ENCODE measurements at places on chromosomes 7 and 10.

- DNase-seq: no peak
Measured at GRCh38 chr7:375321-375831, 85.4 kb downstream of the FOXL3 start.

- DNase-seq: no peak
Measured at GRCh38 chr7:27315066-27315465, 72.5 kb downstream of the EVX1 start.

- no peak for DNase-seq
Measured at GRCh38 chr7:44463169-44463808, 27.2 kb downstream of the NUDCD3 start.

DNA sequence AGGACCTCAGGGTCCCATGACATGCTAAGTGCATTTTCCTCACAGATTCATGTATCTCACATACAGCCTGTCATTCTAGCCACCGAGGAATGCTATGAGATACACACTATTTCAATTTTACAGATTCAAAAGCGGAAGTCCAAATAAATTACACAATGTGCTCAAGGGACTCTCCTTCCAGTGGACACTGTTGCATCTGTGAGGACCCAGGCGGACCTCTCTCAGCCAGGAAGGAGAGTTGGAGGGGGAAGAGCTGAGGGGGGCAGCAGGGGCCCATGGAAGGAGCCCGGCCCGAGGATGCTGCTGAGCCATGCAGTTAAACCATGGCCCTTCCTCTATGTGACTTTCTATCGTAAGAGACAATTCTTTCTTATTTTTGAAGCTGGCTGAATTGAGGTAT is 93.6 kb downstream of the VOPP1 start:
- no peak for DNase-seq

DNA sequence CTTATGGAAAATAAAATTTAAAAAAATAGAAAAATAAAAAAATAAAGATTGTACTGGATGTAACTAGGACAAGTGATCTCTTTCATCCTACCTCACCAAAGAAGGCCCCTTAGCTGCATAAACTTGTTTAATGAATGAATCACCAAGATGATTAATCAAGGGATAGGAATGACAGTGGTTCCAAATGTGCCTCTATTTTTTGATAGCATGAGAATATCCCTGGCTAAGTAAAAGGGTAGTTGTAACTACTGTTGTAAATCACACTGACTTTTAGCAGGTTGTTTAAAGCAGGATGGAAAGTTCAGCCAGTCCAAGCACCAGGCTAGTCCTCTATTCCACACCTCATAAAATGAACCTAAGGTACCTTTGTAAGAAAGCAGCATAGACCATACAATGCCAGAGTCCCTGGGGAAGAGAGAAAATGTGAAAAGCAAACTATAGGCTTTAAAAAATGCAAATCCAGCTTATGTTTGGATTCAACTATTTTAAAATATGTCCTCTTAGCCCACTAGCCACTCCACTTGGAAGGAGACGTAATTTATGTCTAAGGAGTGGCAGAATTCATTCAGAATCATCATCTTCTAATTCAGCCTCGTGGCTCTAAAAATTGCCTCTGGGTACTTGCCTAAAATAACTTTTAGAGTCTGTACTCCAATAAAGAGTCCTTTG is 126.8 kb downstream of the SKIDA1 start:
- DNase-seq: no peak

DNA sequence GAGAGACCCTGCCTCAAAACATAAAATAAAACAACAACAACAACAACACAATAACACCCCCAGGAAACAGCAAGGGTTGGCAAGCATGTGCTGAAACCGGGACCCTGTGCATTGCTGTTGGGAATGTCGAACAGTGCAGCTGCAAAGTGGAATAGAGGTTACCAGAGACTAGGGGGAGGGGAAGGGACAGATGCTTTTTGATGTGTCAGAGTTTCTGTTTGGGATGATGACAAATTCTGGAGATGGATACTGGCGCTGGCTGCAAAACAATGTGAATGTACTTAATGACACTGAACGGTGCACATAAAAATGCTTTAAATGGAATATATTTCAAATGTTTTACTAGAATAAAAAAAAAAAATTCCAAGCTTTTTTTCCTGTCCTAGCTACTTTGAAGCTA is 241.8 kb downstream of the TEX36 start:
- no peak for DNase-seq

DNA sequence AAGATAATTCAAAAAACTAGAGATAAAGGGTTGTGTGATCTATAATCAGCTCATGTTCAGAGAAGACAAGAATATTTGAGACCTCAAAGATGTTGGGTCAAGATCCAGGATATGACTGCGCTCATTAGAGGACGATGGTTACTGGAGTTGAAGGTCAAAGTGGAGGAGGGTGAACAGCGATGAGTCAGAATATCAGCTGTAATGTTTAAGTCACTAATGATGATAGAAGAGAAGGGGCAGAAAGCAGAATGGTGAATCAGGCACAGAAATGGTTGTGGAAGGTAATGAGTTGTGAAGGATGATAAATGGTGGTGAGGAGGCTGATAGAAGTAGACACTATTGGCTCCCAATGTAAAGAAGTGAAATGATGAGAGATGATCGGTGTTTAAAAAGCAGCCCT is 540.3 kb downstream of the INHBA start:
- DNase-seq: no peak

GRCh38 chr10:21166557-21167287 is 269.6 kb upstream of the NEBL start:
- DNase-seq: no peak

GRCh38 chr10:33376476-33376875 is 42.0 kb upstream of the NRP1 start:
- DNase-seq: no peak

DNA sequence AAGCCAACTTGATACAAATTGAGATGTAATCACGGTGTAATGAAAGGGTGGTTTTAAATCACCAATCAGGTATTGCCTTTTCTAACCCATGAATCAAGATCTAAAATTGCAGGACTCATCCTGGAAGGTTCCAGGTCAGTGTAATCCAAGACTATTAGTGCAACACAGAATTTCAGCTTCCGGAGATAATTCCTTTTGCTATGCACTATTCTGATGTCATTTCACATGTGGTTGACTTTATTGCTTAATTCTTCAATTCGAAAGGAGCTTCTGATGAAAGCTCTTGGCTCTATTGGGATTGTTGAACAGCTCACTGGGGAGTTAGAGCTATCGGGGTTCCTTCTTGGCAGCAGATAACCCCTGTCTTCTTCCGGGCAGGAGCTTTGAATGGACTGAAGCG is 147.4 kb upstream of the INSYN2A start:
- DNase-seq: no peak

GRCh38 chr7:80374321-80374720 is 137.5 kb downstream of the GNAT3 start:
- DNase-seq: no peak

GRCh38 chr7:12683678-12684585 is 3.5 kb upstream of the ARL4A start:
- no peak for DNase-seq

DNA sequence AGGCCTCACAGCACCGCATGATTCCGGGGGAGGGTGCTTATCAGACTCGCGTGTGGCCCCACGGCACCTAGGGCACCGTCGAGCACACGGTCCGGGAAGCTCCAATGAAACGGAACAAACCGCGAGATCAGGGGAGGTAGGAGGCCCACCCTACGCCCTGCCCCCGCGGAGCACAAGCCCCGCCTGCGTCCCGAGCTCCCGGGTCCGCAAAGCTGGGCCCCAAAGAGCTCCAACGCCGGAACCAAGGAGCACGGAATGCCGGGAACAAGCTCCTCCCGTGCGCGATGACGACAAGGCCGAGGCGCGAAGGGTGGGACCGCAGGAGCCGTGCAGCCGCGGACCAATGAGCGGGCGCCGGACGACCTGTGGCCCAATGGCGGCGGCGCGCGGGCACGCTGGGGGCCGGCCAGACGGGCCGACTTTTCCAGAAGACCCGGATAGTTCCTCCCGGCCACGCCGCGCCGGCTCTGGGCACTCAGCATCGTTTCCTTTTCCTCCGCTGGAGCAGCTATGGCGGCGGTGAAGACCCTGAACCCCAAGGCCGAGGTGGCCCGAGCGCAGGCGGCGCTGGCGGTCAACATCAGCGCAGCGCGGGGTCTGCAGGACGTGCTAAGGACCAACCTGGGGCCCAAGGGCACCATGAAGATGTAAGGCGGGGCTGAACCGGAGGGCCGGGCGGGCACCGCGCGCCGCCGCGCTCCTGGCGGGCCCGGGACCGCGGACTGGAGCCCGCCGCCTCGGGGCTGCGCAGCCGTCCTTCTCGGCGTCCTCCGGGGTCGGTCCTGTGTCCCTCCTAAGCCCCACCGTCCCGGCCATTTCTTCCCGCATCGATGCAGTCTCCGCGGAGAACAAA is at the start of the genes CCT6A and PSPH:
Gene CCT6A, plus strand, starts transcription at position 427 of the 853 bp plus-strand sequence. Its CDS starts 84 bp downstream, at position 511.
Gene PSPH, minus strand, starts transcription at position 106 of the 853 bp plus-strand sequence. CDS start 30,232 bp downstream, outside the sequence.
- DNase-seq: peak; percentile 97

GRCh38 chr10:43138757-43139241 is 554 bp downstream of the CSGALNACT2 start:
- DNase-seq: no peak

GRCh38 chr7:121259826-121260225 is 69.0 kb upstream of the WNT16 start:
- DNase-seq: no peak

DNA sequence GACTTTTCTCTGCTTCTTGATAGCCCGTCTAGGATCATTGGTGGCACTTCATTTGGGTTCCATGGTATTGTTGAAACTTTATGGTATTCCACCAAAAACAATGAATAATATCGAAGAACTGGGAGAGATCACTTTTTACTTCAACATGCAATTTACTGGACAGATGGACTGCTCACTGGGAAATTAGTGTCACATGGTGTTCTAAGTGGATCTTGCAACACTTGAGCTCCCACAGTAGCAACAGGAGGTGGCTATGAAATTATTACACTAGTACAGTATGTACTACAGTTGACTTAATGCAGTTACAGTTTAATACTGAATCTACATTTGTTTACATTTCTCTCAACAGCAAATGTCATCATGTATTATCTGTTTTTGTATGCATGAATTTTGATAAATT is 997.3 kb downstream of the REEP3 start:
- no peak for DNase-seq

DNA sequence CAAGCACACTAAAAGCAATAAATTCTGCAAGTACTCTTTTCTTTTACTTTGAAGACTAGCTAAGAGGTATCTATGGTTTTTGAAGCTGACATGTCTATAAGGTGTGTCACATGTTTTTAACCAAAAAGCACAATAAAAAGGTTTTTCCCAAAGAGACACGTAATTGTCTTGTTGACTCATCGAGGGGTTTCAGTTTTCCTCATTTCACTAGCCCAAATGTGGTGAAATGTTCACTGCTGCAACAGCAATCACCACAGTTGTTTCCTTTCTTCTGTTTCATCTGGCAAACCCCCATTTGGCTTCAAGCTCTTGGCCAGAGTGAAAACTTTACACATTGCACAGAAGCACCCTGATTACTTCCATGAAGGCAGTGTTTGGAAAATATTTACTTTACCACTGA is 3.8 kb upstream of the HOXA4 start:
- no peak for DNase-seq

Measured in hippocampal formation (tissue), 2 donors.